ENCODE measurements at places on chromosomes 11 and 22. TPM values are rescaled to one million over a fixed set of nuclear protein-coding genes. Genes with fewer than 3 reads are reported as not detected.

RPS3 gene
- total RNA-seq = 2,735 TPM

SCGB1A1 gene
- not detected for total RNA-seq

KRTAP5-10 gene
- total RNA-seq = not detected

MAPK12 gene
- 31.2 TPM for total RNA-seq

OR52A1 gene
- total RNA-seq = not detected

CUL5 gene
- total RNA-seq = 35.4 TPM

ART5 gene
- not detected for total RNA-seq

C11orf91 gene
- not detected for total RNA-seq

OR10A2 gene
- total RNA-seq = not detected

ALX4 gene
- under 0.01 TPM for total RNA-seq

All from smooth muscle cell of bladder (primary cell).